Mesothelial cell of epicardium (in vitro differentiated cells): ENCODE measurements at places on chromosomes 5 and 9.
A peak's percentile ranks its signal among the peaks of the same experiment; 100 is the strongest.

GRCh38 chr9:16321461-16322119 is 548.9 kb downstream of the BNC2 start:
- DNase-seq, result no peak

DNA sequence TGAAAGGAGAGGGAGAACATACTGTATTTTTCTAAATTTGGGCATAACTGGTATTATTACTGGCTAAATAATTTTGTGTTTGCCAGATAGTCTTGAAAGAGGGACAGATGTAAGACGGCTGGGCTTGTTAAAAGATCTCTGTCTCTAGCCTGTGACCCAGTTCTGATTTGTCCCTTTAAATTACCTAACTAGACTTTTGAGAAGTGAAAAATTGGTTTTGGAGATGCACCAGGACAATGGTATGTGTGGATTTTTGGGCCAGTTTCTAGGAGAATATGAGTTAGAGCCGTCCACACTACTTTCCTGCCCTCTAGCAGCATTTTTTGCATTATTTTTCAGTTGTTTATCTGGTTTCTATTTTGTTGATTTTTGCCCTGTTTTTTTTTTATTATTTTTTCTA is 33.5 kb downstream of the LNPEP start:
- no peak for DNase-seq

- no peak for DNase-seq
Observed at GRCh38 chr9:129489838-129490582, 130.9 kb downstream of the C9orf50 start.

GRCh38 chr9:34647651-34648050 is 1.2 kb downstream of the GALT start:
- no peak for DNase-seq

DNA sequence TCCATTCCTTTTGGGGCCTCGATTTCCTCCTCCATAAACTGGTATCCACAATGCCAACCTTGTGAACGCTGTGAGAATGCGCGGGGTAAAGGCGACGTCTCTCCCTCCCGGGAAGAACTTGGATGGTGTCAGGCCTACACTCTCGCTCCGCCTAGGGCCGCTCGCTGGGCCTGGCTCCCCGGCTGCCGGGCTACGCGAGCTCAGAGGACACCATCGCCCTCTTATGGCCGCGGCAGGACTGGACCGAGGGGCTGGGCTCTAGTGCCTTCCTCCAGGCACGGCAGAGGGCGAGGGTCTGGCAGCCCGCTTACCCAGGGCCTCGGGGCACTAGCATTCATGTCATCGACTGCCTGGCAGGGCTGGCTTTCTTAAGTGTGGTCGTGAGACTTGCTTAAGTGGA is 1.3 kb upstream of the EXOSC2 start:
- DNase-seq, result peak; percentile 53

DNA sequence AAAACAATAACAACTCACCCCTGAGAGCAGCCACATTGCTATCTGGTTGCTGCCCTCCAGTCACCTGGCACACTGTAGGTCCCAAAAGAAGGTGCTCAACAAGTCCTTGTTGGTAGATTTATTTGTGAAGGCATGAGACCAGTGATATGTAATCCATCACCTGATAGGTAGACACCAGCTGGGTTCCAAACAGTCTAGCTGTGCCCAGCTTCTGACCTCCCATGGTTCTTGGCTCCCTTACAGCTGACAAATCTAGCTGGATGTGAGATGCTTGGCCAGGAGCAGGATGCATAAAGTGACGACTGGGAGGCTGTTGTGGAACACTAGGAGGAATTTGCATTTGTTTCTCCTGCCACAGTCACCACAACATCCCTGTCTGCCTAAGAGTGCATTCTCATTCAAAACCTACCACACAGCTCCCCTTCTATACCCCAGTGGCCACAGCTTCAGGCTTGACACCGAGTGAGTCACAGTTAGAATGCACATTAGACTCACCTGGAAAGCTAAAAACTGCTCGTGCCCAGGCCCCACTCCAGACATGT is 7.8 kb upstream of the VLDLR start:
- DNase-seq, result no peak

DNA sequence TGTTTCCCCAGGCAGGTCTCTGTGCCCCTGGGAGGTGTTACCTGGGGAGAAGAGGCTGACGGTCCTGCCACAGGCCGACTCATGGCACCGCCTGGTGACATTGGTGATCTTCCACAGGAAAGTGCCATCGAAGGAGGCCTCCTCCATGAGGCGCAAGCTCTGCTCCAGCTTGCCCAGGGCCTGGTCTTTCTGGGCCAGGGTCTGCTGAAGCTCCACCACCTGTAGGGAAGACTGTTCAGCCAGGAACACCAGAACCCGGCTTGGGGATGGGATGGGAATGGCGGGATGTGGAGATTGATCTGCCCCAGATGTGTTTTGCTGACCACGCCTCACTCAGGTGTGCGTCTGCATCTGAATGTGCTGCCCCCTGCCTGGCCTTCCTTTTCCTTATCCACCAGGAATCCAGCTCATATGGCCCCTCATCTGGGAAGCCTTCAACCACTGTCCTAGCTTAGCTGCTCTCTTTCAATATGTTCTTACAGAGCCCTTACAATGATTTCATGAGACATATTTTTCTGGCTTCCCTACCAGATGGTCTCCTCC is 15.2 kb downstream of the TRAF1 start:
- DNase-seq, result no peak

GRCh38 chr5:138233280-138233679 is 20.2 kb upstream of the CDC23 start:
- no peak for DNase-seq

DNA sequence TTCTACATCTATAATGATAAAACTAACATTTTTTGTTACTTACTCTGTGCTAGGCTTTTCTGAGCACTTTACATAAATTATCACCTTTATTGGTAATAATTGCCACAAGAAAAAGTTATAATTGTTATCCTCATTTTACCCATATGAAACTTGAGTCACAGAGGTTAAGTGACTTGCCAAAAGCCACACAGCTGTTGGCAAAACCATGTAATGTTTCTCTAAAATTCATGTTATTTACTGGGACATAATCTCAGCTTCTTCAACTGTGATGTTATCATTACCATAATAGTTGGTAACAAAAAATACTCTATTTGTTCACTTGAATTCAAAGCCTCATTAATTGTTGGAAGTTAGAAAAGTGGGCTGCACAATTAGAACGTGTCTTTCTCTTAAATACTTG is 437.3 kb downstream of the BRINP1 start:
- DNase-seq, result no peak

GRCh38 chr5:35229076-35230037 is 930 bp downstream of the PRLR start:
- DNase-seq, result peak; percentile 43

- no peak for DNase-seq
Observed at GRCh38 chr5:166862581-166862980, 1428.9 kb upstream of the WWC1 start.

GRCh38 chr5:66932457-66932856 is 264.1 kb downstream of the CD180 start:
- no peak for DNase-seq

- no peak for DNase-seq
Observed at GRCh38 chr5:180323941-180324600, 29.1 kb downstream of the GFPT2 start.

- DNase-seq, result no peak
Observed at GRCh38 chr9:37408933-37409710, 13.4 kb upstream of the GRHPR start.

GRCh38 chr5:93406971-93407401 is 174.0 kb downstream of the NR2F1-AS1 start:
- DNase-seq, result no peak

GRCh38 chr5:88688984-88689667 is 193.9 kb downstream of the MEF2C start:
- no peak for DNase-seq

- no peak for DNase-seq
Observed at GRCh38 chr5:10839118-10839517, 78.1 kb upstream of the DAP start.

- DNase-seq, result no peak
Observed at GRCh38 chr9:36423206-36423605, 23.1 kb upstream of the RNF38 start.

DNA sequence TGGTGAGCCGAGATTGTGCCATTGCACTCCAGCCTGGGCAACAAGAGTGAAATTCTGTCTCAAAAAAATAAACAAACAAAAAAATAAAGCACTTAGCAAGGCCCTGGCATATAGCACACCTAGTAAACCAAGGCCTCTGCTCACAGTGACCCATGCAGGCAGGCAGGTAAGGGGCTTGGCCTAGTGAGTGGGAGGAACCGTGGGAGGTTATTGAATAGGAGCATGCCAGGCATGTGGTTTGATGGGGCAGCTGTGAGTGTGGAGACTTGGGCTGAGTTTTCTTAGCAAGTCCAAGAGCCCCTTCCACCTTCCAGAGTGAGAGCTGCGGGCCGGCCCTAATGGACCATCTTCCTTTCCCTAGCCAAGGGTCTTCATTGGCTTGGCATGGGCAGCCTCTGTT is 4.5 kb upstream of the NDST1 start:
- no peak for DNase-seq

GRCh38 chr9:110933350-110934001 is 104.8 kb downstream of the LPAR1 start:
- DNase-seq, result no peak

DNA sequence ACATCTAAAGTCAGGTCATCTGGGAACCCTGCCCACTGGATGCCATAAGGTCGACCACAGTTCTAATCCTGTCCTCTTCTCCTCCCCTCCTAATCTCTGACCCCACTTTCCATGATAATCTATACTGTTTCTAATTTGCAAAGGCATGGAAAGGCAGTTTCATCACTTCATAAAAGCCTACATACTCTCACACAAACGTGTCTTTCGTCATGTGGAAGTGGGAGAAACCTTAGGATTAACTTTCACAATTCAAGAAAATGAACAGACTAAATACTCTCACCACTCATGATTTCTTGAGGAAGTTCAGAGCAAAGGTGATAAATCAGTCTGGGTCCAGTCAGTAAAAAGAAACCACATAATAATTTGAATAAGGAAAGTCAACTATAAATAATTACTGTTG is 5.5 kb downstream of the FANCC start:
- no peak for DNase-seq

DNA sequence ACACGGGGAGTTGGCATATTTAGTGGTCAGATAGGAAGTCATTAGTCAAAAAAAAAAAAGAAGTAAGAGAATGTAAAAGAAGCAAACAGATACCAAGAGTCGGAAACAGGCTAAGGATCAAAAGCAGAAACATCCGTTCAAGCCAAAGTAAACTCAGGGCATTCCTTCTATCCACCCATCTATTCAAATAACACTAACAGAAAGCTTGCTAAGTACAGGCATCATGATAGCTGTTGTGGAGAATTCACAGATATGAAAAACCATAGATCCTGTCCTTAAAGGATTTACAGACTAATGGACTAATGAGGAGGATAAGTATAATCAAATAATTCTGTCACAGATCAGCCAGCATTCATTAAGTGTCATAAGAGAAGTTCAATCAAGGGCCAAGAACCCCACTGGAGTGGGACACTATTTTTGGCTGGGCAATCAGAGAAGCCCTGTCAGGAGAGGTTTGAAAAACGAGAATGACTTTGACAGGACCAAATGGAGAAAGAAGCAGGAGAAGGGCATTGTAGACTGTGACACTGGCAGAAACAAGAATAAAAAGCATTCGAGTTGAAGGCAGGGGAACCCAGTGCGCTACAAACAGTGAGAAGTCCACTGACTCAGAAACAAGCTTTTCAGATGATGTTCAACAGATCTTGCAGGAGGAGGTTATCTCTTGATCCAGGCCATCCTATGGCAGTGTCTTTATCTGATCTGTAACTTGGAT is 154.2 kb upstream of the TSLP start:
- DNase-seq, result no peak

DNA sequence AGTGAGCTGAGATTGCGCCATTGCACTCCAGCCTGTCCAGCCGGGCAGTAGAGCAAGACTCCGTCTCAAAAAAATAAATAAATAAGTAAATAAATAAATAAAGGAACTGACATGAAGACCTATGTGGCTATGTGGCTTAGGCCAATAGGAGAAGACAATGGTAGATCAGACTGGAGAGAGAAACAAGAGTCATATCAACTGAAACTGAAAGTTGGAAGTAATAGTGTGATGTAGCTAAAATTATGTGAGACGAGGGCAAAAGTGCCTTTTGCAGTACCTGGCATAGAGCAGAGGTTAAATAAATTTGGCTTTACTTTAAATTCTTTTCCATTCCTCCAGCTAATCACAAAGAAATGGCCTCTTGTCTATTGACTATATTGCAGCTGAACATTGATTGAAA is 7.3 kb downstream of the FBP2 start:
- no peak for DNase-seq

DNA sequence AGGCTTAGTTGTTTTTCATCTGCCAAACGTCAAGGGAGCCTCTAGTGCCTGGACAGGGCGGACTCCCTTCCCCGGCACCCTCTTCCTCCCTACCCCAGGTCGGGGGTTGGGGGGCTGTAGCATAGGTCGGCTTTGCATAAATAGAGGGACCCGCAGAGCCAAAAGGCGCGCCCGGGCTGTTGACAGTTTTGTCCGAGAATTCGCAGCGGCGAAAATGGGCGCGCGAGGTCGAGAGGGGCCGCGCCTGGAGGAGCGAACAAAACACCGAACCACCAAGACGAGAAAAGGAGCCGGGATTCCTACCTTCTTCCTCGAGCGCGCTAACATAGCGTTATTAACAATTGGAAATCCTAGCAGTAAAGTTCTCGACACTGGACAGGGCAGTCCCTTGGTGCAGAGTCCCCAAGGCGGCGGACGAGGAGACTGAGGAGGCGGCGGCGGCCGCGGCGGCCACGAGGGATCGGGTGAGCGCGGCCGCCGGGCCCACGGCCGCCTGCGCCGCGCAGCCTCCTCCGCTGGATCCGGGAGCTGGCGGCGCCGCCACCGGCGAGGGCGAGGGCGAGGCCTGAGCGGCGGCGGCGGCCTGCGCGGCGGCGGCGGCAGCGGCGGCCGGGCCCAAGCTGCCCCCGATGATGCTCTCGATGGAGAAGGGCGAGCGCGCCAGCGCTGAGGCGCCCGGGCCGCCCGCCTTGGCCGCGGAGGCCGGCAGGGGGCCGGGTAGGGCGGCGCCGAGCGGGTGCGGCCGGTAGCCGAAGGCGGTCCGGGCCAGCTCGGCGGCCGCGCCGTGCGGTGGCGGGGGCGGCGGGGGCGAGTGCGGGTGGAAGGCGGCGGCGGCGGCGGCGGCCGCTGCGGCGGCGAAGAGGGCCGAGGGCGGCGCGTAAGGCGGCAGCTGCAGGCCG is 1.7 kb downstream of the FOXD1 start:
- DNase-seq, result no peak

- no peak for DNase-seq
Observed at GRCh38 chr5:14415024-14415697, 166.4 kb upstream of the OTULINL start.

DNA sequence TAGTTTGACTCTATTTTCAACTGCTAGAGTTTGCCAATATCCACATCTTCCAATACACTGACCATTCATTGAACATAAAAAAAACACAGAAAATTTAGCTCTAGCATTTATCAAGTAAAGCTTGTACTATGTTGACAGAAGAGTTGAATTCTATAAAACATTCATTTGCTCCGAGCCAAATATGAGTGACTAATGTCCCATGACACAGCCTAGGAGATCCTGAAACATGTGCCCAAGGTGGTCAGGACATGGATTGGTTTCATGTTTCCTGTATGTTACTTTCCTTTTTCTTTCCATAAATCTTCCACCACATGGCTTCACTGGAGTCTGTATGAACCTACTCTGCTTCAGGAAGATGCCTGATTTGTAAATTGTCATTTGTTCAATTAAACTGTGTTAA is 122.4 kb upstream of the PRDM9 start:
- DNase-seq, result no peak
